ENCODE measurements at places on chromosomes 11 and 22. TPM values are rescaled to one million over a fixed set of nuclear protein-coding genes. Genes with fewer than 3 reads are reported as not detected.

BIK gene
- total RNA-seq: 0.49 TPM

DNA sequence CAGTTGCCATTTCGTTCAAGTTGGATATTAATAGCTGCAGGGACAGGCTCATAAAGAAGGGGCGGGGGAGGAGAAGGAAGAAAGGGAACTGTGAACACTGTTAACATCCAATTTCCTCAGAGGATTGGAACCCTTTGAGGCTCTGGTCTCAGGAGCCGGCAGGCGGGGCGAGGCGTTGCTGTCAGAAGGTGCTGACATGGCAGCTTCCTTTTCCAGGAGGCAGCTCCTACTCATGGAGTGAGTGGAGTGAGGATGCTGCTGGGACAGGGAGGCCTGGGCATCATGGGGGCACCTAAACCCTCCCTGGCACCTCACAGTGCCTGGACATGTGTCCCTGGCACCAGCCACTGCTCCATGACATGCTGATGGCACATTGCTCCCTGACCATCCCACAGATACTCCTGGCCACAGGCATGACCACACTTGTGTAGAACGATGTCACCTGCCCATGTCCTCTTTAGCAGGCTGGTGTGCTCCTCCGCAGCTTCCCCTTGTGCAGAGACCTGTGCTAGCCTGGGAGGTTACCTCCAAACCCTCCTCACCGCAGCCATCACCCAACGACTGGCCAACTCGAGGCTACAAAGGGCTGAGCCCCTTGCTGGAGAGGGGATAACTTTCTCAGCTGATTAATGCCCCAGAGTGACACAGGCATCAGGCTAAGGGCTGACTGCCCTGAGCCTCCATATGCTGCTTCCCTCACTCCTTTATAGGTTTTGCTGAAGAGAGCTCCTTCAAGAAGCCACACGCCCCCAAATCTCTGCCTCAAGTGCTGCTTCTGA, 79.6 kb upstream of the NECTIN1 start:
- H3K4me3 ChIP-seq: no peak overlapping the region
- no peak overlapping the region for H3K27ac ChIP-seq
- no peaks in the 10 kb centered on the region for H3K27me3 ChIP-seq

GLB1L2 gene
- total RNA-seq: 28.2 TPM

CASP12 gene
- 1.2 TPM for total RNA-seq

DNA sequence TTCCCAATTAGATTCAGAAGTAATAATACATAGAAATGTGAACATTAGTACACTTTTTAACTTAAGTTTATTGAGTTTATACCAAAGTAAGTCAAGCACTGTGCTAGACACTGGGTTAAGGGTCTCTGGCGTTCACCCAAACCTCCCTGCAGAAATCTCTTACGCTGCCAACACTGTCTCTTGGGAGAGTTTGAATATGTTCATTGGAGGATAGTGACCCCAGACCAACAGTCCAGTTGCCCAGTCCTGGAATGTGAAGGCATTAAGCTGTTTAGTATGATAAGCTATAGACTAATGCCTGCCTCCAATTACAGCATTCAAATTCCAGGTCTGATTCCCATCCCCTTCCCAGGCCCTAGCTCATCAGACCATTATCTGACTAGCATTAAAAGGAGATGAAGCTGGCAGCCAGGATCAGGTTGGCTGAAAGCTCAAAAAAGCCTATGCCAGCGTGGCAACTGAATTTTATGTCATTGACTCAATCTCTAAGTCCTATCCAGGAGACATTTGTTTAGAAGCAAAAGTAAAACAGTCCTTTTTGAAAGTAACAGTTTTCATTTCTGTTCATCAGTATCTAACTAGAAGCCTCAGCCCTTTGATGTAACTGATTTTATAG, 77.8 kb downstream of the SFI1 start:
- H3K4me1 ChIP-seq: no peaks in the 10 kb centered on the region
- H3K27me3 ChIP-seq: no peaks in the 10 kb centered on the region
- no peak for DNase-seq
- no peaks in the 10 kb centered on the region for H3K36me3 ChIP-seq
- no peak overlapping the region for H3K4me3 ChIP-seq

DNA sequence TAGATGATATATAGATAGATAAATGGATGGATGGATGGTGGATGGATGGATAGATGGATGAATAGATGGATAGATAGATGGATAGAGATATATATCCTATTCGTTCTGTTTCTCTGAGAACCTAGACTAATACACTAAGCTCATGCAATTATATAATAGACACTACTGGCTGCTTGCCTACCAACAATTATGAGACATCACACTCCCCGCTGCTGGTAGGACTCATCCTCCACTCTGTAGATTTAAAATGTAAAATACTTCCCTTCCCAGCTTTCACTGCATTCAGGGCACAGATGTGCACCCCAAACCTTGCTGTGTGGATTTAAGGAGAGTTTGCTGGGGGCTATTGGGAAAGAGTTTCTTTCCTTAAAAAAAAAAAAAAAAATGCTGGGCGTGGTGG, 28.3 kb upstream of the RCN1 start:
- no peak overlapping the region for H3K27ac ChIP-seq
- H3K27me3 ChIP-seq: no peaks in the 10 kb centered on the region
- no peak overlapping the region for H3K4me3 ChIP-seq
- no peaks in the 10 kb centered on the region for H3K36me3 ChIP-seq
- no peaks in the 10 kb centered on the region for H3K4me1 ChIP-seq

DNA sequence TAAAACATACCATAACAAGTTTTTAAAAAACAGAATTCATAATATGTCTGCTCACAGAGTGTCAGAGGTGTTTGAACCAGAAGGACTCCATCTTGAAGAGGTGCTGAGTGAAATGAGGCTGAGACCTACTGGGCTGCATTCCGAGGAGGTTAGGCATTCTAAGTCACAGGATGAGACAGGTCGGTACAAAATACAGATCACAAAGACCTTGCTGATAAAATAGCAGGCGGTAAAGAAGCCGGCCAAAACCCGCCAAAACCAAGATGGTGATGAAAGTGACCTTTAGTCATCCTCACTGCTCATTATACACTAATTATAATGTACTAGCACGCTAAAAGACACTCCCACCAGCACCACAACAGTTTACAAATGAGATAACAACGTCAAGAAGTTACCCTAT, 116.4 kb downstream of the ARHGAP32 start:
- no peaks in the 10 kb centered on the region for H3K27me3 ChIP-seq
- H3K27ac ChIP-seq: no peak overlapping the region
- DNase-seq: no peak
- H3K4me3 ChIP-seq: no peak overlapping the region

OR6A2 gene
- not detected for total RNA-seq

FCHSD2 gene
- 73.9 TPM for total RNA-seq

GRCh38 chr11:40227730-40228129, 1231.7 kb downstream of the LRRC4C start:
- no peaks in the 10 kb centered on the region for H3K4me1 ChIP-seq
- no peak overlapping the region for H3K4me3 ChIP-seq

GRCh38 chr22:46855681-46856080, 93.2 kb downstream of the TBC1D22A start:
- DNase-seq: no peak
- H3K4me3 ChIP-seq: no peak overlapping the region
- H3K27me3 ChIP-seq: no peaks in the 10 kb centered on the region
- no peaks in the 10 kb centered on the region for H3K36me3 ChIP-seq

GRCh38 chr11:76284161-76284560, 77.9 kb upstream of the WNT11 start:
- H3K4me1 ChIP-seq: no peaks in the 10 kb centered on the region
- H3K4me3 ChIP-seq: no peak overlapping the region

DNA sequence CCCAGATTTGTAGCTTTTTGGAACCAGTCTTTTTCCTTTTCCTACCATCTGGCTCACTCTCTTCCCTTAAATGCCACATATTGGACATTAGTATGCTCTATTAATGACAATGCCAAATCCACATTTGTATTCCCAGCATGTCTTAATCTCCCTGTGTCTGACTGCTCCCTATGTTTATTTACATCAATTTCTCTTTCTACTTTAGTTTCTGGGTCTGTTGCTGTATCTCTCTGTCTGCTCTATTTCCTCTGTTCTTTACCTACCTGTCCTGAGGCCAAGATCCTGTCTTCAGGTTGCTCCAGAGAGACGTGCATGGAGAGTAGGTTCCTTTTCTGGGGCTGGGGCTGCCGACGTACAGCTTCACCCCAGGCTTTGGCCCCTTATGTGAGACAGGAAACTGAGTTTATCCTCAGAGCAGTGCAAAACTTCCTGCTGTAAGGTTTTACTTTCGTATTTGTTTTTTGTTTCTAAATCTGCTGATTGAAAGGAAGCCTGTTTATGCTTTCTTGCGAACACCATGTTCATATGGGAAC, 25.6 kb downstream of the OR2AG2 start:
- DNase-seq: no peak
- no peaks in the 10 kb centered on the region for H3K27me3 ChIP-seq
- peak overlapping the region; percentile 69 for H3K27ac ChIP-seq
- H3K36me3 ChIP-seq: no peaks in the 10 kb centered on the region
- H3K4me3 ChIP-seq: no peak overlapping the region

GRCh38 chr11:128832121-128832497, 35.0 kb downstream of the KCNJ1 start:
- H3K36me3 ChIP-seq: no peaks in the 10 kb centered on the region
- no peaks in the 10 kb centered on the region for H3K4me1 ChIP-seq
- DNase-seq: no peak
- no peak overlapping the region for H3K27ac ChIP-seq
- H3K4me3 ChIP-seq: no peak overlapping the region
- no peaks in the 10 kb centered on the region for H3K27me3 ChIP-seq

DNA sequence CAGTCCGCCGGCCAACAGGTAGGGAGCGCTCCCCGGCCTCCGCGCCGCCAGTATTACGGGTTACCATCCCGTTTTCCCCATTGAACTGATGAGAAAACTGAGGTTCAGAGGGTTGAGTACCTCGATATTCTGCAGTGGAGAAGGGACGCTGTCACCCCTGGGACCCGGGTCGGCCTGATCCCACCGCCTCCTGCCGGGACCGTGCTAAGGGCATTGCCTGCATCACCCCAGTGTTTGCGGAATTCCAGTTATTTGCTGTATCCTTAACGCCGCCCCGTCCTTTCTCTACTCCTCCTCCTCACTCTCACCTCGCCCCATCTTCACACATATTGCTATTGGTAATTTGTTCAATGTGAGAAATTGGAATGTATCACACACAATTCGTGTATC, 370 bp upstream of the A4GALT start:
- H3K4me1 ChIP-seq: peaks cover 8% of the 10 kb centered on the region
- no peak for DNase-seq
- no peaks in the 10 kb centered on the region for H3K36me3 ChIP-seq
- H3K4me3 ChIP-seq: peak overlapping the region; percentile 45
- peak overlapping the region; percentile 97 for H3K27ac ChIP-seq

C1QTNF4 gene
- 5.0 TPM for total RNA-seq

GRCh38 chr11:87491381-87491780, 453.6 kb downstream of the TMEM135 start:
- no peak for DNase-seq
- H3K4me1 ChIP-seq: no peaks in the 10 kb centered on the region
- no peak overlapping the region for H3K4me3 ChIP-seq
- H3K27ac ChIP-seq: no peak overlapping the region
- H3K36me3 ChIP-seq: no peaks in the 10 kb centered on the region
- H3K27me3 ChIP-seq: no peaks in the 10 kb centered on the region

DNA sequence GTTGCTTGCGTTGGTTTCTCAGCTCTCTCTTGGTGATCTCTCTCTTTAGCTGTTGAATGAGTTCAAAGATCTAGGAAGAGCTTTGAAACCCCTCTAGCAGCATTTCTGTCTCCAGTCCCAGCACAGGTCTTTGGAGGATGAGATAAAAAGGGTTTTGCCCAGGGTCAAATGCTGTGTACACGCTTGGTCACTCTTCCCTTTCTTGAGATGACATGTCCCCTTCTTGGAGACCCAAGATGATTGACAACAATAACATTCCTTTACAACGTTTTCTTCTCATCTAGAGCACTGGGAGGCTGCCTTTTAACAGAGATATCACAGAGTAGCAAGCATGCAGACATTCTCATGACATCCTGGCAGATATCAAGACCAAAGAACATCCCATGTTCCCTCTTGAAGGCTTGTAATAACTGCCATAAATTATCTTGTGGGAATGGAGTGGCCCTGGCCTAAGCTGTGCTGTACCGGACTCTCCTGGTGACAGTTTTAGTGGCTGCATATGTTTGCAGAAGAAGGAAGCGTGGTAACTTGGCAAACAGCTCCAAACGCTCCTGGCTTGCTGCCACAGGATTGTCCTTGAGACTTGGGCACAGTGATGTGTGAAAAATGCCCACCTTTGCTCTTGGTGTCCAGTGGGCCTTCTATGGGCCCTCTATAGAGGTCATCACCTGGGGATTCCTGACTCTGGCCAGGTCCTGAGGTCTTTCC, 107.8 kb downstream of the PTPRJ start:
- no peaks in the 10 kb centered on the region for H3K4me1 ChIP-seq
- no peaks in the 10 kb centered on the region for H3K27me3 ChIP-seq
- H3K4me3 ChIP-seq: no peak overlapping the region
- no peak overlapping the region for H3K27ac ChIP-seq
- DNase-seq: no peak
- H3K36me3 ChIP-seq: no peaks in the 10 kb centered on the region

- H3K27ac ChIP-seq: no peak overlapping the region
- no peaks in the 10 kb centered on the region for H3K27me3 ChIP-seq
Observed at GRCh38 chr22:29569011-29569678, 11.8 kb downstream of the NIPSNAP1 start.

- no peak overlapping the region for H3K27ac ChIP-seq
- DNase-seq: no peak
- H3K4me1 ChIP-seq: no peaks in the 10 kb centered on the region
- H3K27me3 ChIP-seq: no peaks in the 10 kb centered on the region
- H3K4me3 ChIP-seq: no peak overlapping the region
Observed at GRCh38 chr22:29391546-29391945, 3.2 kb upstream of the AP1B1 start.

- no peaks in the 10 kb centered on the region for H3K4me1 ChIP-seq
- no peak overlapping the region for H3K27ac ChIP-seq
- no peaks in the 10 kb centered on the region for H3K36me3 ChIP-seq
- no peaks in the 10 kb centered on the region for H3K27me3 ChIP-seq
Observed at GRCh38 chr11:109221190-109221589, 200.8 kb upstream of the C11orf87 start.

DNA sequence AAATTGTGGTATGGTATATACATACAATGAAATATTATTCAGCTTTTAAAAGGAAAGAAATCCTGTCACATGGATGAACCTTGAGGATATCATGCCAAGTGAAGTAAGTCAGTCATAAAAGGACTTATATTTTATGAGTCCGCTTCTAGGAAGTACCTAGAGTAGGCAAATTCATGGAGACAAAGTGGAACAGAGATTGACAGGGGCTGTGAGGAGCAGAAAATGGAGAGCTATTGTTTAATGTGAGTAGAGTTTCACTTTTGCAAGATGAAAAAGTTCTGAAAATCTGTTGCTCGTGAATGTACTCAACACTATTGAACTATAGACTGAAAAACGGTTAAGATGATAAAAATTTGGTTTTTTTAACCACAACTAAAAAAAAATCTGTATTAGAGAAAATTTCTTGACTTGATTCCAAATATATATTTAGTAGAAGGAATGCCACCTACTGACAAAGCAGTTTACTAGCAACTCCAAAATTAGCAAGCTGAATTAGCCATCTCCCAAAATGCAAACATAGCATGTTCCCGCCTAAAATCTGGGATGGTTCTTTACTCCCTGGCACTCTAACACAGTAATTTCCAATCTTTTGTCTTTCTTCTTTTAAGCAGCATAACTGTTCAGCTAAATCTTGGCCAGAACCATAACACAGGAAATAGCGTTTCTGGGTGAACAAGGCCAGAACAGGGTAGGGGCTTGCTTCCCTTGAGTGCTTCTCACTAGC, 1.5 kb downstream of the UFD1 start:
- peak overlapping the region; percentile 99 for H3K27ac ChIP-seq
- H3K36me3 ChIP-seq: no peaks in the 10 kb centered on the region
- no peaks in the 10 kb centered on the region for H3K4me1 ChIP-seq
- no peak for DNase-seq

- H3K27me3 ChIP-seq: no peaks in the 10 kb centered on the region
- H3K4me3 ChIP-seq: no peak overlapping the region
- H3K36me3 ChIP-seq: no peaks in the 10 kb centered on the region
- DNase-seq: no peak
Observed at GRCh38 chr11:92554688-92555087, 330.1 kb downstream of the FAT3 start.
